Amniotic epithelial cell (primary cell): ENCODE measurements at places on chromosomes 7 and 10.

DNA sequence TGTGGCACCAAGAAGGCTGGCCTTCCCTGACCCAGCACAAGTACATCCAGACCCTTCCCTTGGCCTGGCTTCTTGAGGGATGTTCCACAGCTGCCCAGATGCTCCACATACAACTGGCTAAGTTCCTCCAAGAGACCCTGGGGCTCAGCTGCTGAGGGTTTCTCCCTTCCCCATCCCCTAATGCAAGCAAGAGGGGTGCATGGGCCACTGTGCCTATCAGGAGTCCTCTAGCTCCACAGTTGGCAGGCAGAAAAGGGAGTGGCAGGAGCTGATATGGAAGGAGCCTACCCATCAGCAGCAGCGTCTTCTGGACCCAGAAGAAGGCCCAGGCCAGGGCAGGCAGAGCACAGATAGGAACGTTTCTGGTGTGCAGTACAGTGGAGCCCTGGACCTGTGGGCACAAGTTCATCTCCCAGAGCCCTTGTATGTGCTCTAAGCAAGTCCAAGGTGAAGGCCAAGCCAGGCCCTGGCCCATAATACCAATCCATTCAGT lies 26.2 kb downstream of the VSIR start:
- DNase-seq = no peak

DNA sequence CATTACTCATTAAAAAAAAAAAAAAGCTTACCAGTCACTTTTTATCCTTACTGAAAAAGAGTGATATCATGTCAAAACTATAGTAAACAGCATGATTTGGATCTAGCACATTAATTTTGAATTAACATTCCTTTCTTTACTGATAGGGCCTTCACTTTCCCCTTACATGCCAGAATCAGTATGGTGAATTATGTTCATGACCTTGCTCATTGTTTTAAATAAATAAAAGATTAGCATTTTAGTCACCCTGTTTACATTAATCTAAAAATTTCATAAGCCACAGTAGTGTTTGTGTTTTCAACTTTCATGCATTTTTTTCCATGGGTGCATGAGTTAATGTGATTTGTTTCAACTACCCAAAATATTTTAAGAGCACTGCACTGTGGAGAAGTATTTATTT lies 160.8 kb downstream of the TFEC start:
- DNase-seq = peak; percentile 48

DNA sequence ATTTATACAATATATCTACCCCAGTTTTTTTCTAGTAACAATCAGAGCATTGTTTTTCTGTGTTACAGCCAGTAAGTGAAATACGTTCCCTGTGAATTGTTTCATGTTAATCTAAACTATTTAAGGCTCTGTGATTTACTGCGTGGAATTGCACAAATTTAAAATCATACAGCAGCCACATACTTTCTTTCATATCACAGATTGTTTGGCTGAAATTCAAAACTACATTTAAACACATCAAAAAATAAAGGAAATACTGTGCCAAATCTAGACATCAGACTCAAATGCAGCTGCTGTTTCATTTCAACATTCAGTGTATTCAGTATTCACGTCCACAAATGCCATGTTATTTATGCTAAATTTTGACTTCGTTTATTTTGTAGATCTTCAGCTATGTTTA lies 242.6 kb upstream of the HGF start:
- peak; percentile 68 for DNase-seq

- no peak for DNase-seq
Measured at GRCh38 chr7:28815369-28815927, 142.7 kb downstream of the TRIL start.

GRCh38 chr10:77456414-77456813 lies 181.2 kb downstream of the KCNMA1 start:
- DNase-seq = no peak

DNA sequence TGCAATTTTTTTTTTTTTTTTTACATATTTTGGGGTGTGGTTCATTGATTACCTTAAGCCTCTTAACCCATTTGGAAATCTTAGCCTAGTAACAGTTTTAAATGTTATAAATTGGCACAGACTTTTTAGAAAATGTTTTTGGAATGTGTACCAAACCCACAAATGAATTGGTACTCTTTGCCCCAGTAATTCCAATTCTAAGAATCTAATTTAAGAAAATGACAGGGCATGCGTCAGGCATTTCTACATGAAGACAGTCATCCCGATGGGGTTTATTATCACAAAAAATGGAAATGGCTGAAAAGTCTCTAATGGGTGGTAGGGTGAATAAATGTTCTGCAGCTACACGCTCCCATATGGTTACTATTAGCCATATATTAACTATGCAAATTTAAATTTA lies 54.9 kb downstream of the ITIH5 start:
- no peak for DNase-seq

- DNase-seq = no peak
Measured at GRCh38 chr10:131547129-131547799, 235.7 kb upstream of the TCERG1L start.

- DNase-seq = peak; percentile 28
Measured at GRCh38 chr7:4951903-4952636, 6.9 kb downstream of the MMD2 start.

GRCh38 chr7:48183370-48183743 lies 12.1 kb downstream of the ABCA13 start:
- peak; percentile 49 for DNase-seq

GRCh38 chr10:5944389-5945189 lies 32.8 kb downstream of the IL15RA start:
- peak; percentile 100 for DNase-seq

- no peak for DNase-seq
Measured at GRCh38 chr7:72334698-72335097, 77.4 kb downstream of the CALN1 start.

GRCh38 chr7:42064534-42064933 lies 172.5 kb downstream of the GLI3 start:
- no peak for DNase-seq

DNA sequence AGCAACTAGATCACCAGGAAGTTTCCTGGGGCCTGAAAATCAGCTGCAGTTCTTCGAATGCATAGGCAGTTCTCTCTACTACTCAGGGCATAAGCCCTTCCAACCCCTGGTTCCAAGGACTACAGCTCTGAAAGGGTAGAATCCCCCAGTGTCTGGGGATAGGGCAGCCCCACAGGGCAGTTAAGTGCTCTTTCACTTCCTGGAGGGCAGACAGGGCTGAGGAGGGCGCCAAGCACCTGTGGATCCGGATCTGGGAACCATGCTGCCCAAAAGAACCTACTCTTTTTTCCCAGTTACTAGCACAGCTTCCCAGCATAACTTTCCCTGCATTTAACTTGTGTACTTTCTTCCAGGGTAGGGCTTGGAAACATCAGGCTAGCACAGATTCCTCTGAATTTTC lies 41.1 kb downstream of the CXCL12 start:
- DNase-seq = no peak

DNA sequence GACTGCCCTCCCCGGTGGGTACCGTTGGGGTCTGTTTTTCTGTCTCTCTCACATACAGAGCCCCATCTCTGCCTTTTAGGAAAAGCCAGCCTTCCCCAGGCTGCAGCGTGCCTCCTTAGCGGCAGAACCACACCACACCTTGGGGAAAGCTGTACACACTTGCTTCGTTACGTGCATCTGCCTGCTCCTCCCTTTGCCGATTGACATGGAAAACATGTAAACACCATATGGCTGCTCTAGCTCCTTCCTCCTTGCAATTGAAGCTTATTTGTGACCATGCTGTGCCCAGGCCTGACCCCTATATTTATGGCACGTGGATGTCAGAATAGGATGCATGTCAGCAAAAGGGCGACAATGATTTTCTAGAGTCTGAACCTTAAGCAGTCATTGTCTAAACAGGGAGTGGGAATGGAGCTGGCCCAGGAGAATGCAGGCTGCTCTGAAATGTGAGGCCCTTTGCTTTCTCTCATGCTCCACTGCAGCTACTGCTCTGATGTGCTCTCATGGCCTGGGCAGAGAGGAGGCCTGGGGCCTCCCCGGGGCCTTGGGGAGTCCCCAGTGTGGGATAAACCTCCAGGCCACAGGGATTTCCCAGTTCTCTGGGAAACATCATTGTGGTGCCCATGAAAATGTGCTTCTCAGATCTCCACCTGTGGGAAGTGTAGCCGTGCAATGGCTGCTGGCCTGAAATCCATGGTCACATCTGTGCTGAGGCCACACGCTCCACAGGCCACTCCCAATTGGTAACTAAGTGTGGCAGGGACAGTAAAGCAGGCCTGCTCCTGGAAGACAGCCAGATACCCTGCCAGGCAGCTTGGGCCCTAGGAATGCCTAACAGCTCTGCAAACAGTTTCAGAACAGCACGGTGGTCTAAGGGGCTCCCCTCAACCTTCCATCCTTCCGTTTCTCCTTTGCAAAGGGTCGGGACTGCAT lies 18.6 kb downstream of the PDE6C start:
- no peak for DNase-seq
